ENCODE measurements at places on chromosomes 7 and 10. TPM values are rescaled to one million over a fixed set of nuclear protein-coding genes. Genes with fewer than 3 reads are reported as not detected.

DNA sequence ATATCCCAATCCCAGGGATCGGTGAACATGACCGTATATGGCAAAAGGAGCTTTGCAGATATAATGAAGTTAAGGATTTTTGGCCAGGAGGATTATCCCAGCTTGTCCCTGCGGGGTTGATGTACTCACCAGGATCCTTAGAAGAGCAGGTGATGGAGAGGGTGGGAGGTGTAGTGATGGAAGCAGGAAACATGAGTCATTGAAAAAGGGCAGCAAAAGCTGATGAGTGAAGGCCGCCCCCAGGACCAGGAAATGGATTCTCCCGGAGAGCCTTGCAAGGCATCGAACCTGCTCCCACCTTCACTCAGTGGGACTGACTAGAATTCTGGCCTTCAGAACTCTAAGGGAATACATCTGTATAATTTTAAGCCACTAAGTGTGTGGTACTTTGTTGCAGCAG lies 5.2 kb upstream of the NUPR2 start:
- DNase-seq = no peak

DNA sequence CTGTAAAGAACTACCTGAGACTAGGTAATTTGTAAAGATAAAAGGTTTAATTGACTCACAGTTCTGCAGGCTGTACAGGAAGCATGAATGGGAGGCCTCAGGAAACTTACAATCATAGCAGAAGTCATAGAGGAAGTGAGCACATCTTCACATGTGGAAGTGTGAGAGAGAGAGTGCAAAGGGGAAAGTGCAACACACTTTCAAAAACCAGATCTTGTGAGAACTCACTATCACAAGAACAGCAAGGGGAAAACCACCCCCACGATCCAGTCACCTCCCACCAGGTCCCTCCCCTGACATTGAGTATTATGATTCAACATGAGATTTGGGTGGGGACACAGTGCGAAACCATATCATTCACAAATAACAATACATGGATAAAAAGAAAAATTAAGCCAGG lies 24.5 kb downstream of the AVL9 start:
- no peak for DNase-seq

Gene IGFBP3
- total RNA-seq = 67.4 TPM

DNA sequence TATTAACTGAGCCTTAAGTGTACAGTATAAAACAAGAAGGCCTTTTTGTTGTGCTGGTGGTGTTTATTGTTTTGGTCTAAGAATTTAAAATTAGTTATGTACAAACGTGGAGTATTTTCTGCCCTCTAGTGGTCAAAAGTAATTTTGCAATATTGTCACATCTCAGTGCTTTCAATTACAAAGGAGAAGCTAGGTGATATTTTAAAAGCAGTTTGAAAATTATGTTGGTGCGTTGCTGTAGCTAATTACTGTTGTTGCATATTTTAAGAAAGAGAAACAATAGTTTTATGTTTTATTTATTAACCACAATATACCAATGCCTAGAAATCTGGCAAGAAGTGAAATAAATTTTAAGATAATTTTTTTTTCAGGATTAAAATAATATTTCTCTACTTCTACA lies 11.4 kb downstream of the NPVF start:
- no peak for DNase-seq

DNA sequence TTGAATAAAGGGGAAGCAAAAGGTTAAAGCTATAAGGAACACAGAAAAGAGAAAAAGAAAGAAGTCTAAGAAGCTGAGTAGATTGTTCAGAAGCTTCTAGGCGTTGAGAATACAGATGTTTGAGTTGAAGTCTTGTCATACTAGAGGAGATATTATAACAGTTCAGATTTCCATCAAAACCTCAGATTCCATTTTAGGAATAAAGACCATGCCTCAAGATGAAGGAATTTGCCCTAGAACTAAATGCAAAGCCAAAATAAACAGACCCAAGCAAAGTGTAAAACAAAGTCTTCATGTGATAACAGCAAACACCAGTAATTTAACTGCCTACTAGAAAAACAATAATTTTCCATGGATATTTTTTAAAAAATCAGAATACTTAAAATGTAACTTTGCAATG lies 476.5 kb upstream of the POT1 start:
- no peak for DNase-seq

DNA sequence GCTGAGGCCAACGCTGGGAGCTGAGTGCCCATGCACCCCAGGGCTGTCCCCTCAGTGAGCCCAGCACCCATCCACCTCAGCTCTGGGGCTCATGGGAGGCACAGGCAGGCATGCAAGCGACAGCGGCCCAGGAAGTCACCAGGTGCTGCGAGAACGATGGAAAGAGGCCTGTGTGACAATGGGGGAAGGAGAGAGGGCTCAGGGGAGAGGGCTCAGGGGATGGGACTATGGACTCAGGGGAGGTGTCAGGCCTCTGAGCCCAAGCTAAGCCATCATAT lies 292.5 kb downstream of the WDR37 start:
- no peak for DNase-seq

DNA sequence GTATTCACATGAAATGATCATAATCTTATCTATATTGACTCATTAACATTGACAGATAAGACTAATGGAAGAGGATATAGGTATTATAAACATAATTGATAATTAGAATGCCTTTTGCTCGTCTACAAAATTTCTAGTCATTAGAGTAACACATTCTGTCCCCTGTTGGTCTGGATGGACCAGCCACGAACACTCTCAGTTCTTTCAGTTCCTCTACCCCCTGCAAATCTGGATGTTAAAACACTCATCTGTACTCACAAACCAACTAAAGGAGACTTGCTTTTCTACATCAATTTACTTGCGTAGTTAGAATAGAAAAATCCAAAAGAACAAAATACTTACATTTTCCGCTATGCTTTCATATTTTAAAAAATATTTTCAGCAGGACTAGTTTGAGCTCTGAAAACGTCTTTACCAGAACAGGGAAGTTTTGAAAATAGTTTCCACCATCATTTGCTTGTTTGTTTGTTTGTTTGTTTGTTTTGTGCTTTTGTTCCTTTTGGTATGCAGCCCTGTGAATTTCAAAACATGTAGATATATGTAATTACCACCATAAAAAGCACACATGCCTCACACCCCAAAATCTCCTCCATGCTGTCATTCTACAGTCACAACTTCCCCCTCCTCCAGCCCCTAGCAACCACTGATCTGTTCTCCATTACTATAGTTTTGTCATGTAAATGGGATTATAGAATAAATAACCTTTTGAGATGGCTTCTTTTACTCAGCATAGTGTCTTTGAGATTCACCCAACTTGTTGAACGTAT lies 103.8 kb downstream of the FZD1 start:
- DNase-seq = no peak

DNA sequence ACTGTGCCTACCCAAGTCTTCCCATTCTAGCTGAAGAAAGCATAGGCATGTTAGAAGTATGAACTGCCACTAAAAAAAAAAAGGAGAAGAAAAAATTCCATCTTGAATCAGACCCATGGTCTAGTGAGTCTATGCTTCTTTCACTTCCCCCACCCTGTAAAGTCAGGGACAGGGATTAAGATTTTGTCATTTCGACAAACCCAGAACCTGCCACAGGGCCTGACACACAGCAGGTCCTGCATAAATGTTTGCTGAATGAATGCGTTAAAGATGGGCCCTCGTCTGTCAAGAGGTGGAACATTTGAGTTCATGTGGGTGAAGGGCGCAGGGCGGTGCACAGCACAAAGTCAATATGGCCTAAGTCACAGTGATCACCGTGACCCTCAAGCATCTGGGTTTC lies 4.9 kb downstream of the HIPK2 start:
- DNase-seq = no peak

GRCh38 chr10:109037978-109038377 lies 885.3 kb downstream of the XPNPEP1 start:
- no peak for DNase-seq

GRCh38 chr7:99357701-99358490 lies 16.6 kb upstream of the ARPC1B start:
- no peak for DNase-seq

Gene SLC39A12
- not detected for total RNA-seq

DNA sequence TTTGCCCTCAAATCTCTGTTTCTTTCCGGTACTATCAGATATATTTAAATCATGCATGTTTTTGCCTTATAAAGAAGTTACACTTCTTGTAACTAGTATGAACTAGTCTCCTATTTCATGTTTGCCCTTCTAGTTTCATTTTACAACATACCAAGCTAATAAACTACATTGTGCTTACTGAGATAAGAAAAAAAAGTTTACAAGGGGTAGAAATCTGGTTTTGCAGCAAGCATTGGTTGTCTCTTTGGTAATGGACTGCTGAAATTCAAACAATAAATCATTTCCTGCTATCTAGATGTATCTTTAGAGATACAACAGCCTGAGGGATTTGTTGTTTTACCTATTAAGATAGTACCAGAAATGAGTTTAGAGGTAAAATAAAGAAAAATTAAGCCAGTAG lies 18.8 kb downstream of the PTTG1IP2 start:
- DNase-seq = no peak

Gene C10orf53
- total RNA-seq = not detected

Gene COPS6
- 113 TPM for total RNA-seq

Gene WEE2
- total RNA-seq = not detected

Gene VAX1
- not detected for total RNA-seq

DNA sequence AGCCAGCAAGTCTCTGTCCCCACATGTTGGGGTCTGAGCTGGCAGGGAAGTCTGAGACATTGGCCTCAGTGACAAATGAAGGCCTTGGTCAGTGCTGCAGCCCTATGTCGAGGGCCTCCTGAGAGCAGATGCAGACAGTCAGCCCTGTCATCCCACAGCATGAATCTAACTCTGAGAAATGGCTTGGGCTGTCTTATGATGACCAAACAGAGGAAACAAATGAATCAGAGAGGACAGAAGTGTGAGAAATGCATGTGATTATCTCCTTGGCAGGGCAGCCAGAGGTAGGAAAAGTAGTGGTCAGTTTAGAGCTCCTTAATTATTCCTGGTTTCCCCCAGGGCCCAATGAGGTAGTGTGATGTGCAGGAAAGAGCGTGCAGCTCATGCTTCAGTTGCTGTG lies 287.6 kb downstream of the SORCS3 start:
- DNase-seq = no peak

DNA sequence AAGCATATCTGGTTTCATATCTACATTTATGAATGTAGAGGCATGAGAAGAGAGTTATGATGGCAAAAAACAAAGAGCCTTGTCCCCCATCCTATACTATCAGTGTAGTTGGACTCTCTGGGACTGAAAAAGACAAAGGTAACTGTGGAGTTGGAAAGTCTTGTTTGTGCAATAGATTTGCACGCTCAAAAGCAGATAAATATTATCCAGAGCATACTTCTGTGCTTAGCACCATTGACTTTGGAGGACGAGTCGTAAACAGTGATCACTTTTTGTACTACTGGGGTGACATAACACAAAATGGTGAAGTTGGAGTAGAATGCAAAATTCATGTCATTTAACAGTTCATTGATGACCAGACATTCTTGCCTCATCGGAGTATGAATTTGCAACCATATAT lies 85.2 kb upstream of the EGFR start:
- DNase-seq = no peak

Gene PKD1L1
- 0.20 TPM for total RNA-seq

- DNase-seq = peak; percentile 90
Observed at GRCh38 chr7:36115448-36116321, 37.4 kb upstream of the EEPD1 start.

DNA sequence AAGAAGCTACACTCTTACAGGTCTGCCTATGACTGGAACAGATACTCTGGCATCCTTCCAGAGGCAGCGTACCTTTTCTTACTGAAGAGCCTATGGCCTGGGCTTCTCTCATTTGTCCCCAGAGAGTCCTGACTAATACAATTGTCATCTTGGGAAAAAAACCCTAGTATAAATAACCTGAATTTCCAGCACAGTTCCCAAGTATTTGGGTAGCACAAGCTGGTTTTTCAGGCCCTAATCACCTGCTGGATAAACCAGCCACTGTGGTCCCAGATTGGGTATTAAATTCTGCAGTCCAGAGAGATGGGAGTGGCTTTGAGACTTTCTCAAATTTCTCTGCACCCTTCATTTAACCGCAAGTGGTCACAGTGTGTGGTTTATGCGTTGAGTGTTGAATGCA lies 186.8 kb upstream of the NEBL start:
- DNase-seq = no peak

DNA sequence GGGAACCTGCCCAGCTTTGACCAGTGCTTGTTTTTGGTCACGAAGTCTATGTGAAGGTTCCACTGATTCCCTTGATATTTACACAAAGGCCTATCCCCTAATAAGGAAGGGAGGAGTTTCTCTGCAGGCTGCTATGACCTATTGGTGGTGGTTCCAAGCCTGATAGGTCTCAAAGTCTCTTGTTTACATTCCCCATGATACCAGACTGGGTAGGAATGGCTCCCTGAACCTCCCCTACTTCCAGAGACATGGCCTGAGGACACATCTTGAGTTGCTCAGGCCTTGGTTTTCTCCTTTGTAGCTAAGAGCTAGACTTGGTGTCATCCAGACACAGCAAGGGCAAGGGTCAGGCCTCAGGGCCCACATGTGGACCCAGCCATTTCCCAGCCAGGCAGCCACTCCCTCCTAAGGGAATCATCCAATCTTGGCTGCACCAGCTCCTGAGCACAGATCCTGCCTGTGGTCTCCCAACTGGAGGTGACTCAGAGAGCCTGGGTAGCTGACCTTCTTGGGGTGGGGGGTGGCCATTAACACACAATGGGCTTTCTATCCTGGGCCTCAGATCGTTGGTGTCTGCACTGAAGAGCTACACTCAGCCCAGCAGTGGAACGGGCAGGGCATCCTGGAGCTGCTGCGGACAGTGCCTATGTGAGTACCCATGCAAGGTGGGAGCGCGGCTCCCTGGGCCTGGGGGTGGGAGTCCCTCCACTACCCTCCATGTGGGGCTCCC lies 51.0 kb upstream of the TRIM8 start:
- DNase-seq = no peak

- no peak for DNase-seq
Observed at GRCh38 chr7:107687656-107688055, 27.0 kb downstream of the SLC26A4 start.

Gene CFAP43
- total RNA-seq = 1.9 TPM

Gene IFIT1
- total RNA-seq = 14.4 TPM

Gene ERV3-1
- total RNA-seq = 38.7 TPM

DNA sequence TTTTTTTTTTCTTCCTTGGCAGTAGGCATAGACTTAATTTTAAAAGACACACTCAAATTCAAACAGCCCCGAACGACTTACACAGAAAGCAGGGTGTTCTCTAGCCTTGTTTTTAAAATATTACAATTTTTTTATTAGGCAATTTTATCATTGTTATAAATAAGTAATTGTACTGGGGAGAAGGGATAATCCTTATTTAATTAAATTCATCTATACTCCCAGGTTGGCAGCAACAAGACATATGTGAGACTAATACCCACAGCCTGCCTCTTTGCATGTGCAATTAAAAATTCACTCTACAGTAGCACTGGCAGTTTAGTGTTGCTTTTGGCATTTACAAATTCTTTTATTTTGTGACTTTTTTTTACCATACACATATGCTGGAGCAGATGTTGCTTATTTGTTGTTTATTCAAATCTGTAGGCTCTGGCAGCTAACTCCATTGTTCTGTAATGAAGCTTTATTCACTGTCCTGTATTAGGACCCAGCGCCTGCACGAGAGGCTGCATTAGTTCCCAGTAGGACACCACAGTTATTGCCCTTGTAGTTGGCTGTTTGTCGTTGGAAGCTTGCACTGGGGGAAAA lies 84.9 kb upstream of the PPP1R17 start:
- no peak for DNase-seq
